Chondrocyte (in vitro differentiated cells): ENCODE measurements at places on chromosomes 7 and 10. TPM values are rescaled to one million over a fixed set of nuclear protein-coding genes. Genes with fewer than 3 reads are reported as not detected.

DNA sequence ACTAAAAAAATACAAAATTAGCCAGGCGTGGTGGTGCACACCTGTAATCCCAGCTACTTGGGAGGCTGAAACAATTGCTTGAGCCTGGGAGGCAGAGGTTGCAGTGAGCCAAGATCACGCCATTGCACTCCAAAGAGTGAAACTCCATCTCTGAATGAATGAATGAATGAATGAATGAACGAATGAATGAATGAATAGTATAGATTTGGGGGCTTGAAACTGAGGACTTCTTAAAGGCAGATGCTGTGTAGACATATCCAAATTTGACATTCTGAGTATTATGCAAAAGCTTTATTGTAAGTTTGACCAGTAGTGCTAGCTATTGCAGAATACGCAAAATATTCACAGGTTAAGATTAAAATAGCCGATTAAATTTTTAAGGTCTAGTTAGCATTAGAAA lies 30.8 kb upstream of the ST7 start:
- H3K36me3 ChIP-seq = peaks cover 16% of the 10 kb centered on the region
- H3K4me1 ChIP-seq = peaks cover 16% of the 10 kb centered on the region
- no peak overlapping the region for H3K27ac ChIP-seq
- H3K27me3 ChIP-seq = no peaks in the 10 kb centered on the region
- H3K4me3 ChIP-seq = no peak overlapping the region
- DNase-seq = no peak

GRCh38 chr10:4353964-4354363 lies 472.0 kb upstream of the AKR1E2 start:
- H3K4me1 ChIP-seq = peaks cover 50% of the 10 kb centered on the region
- H3K36me3 ChIP-seq = no peaks in the 10 kb centered on the region
- H3K4me3 ChIP-seq = no peak overlapping the region

DNA sequence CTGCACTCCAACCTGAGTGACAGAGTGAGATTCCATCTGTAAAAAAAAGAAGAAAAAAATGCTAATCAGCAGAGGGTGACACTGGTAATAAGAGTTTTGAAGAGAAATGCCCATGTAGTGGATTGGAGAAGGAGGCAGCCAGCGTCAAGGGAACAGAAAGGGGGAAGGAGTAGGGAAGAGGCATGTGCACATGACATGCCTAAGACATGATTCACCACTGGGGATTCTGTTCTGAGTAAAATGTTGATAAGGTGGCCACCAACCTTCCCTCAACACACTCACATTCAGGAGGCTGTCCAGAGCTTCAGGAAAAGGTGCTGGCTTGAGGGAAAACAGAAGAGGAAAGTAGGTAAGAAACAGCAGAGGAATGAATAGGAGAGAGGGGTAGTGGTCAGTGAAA lies 39.9 kb downstream of the AKR1D1 start:
- H3K4me3 ChIP-seq = no peak overlapping the region
- peaks cover 13% of the 10 kb centered on the region for H3K4me1 ChIP-seq
- no peak for DNase-seq
- H3K27me3 ChIP-seq = no peaks in the 10 kb centered on the region
- H3K27ac ChIP-seq = peak overlapping the region; percentile 42

DNA sequence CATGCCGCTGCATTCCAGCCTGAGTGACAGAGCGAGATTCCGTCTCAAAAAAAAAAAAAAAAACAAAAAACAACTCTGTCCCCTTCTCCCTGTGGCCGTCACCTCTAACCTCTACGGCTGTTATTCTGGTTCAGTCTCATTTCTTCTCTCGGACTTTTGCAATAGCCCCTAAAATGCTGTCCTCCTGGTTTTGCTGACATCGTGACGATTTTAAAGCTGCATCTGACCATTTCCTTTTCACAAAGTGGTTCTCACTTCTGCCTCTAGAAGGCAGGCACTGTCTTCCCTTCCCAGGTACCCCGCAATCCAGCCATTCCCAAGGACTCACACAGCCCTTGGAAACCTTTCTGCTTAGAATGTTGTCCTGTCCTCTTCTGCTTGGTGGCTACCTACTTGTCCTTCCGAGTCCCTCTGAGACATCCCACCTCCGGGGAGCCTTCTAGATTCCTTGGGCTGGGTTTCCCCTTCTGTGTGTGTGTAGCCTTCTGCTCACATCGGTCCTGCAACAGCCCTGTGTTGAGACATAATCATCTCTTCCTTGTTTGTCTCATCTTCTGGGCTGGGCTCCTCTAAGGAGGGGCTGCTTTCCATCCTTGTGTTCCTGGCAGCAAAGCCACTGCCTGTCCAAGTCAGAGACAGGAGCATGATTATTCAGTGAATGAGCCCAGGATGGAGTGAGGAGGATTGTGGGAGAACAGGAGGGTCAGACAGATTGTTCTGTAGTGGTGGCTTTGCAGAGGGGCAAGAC lies 83.1 kb downstream of the GRK5 start:
- DNase-seq = peak; percentile 24
- no peaks in the 10 kb centered on the region for H3K36me3 ChIP-seq
- no peaks in the 10 kb centered on the region for H3K27me3 ChIP-seq
- no peak overlapping the region for H3K4me3 ChIP-seq
- H3K27ac ChIP-seq = no peak overlapping the region

DNA sequence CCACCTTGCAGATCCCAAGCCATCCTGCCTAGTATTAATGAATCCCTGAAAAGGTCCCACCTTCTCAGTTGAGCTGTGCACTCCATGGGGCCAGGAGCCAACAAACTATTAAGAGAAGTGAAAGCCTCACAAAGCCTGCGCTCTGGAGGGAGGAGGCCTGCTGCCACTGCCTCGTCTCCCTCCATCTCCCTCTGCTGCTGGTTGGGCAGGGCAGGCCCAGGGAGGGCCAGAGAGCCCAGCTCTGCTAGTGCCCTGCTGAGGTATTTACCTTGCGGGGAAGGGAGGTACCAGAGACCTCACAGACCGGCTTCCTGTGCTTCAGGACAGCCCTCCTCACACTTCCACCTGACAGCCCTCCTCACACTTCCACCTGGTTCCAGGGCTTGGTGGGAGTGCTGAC lies 171.5 kb downstream of the SH3PXD2A start:
- no peaks in the 10 kb centered on the region for H3K27me3 ChIP-seq
- H3K27ac ChIP-seq = no peak overlapping the region
- H3K36me3 ChIP-seq = no peaks in the 10 kb centered on the region
- H3K4me3 ChIP-seq = no peak overlapping the region
- DNase-seq = no peak
- H3K4me1 ChIP-seq = no peaks in the 10 kb centered on the region

DNA sequence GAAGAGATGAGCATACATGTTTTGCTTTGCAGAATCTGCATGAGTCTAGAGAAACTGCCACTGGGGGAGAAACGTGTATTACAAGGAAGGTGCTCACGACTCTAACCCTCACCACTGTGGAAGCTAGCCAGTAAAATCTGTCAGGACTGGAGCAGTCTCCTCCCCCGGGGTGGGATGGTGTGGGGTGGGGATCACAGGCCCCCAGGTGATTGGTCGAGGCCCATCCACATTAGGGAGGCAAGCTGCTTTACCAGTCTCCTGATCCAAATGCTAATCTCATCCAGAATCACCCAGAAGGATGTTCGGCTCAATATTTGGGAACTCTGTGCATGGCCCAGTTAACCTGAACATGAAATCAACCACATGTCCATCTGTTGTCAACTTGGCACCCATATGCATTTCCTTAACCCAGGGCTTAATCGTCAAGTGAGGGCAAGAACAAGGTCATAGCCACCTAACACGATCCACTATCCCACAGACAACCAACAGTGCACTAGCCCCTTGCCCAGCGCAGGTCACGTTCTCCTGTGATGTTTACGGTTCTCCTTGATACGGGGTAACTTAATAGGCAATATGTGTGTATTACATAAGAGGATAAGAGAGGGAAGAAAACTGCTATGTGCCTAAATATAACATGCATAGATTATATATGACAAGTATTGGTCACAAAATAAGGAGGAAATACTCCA lies 40.8 kb downstream of the DNAJB6 start:
- H3K36me3 ChIP-seq = peaks cover 16% of the 10 kb centered on the region
- peaks cover 25% of the 10 kb centered on the region for H3K4me1 ChIP-seq
- H3K27ac ChIP-seq = peak overlapping the region; percentile 50
- no peaks in the 10 kb centered on the region for H3K27me3 ChIP-seq

DNA sequence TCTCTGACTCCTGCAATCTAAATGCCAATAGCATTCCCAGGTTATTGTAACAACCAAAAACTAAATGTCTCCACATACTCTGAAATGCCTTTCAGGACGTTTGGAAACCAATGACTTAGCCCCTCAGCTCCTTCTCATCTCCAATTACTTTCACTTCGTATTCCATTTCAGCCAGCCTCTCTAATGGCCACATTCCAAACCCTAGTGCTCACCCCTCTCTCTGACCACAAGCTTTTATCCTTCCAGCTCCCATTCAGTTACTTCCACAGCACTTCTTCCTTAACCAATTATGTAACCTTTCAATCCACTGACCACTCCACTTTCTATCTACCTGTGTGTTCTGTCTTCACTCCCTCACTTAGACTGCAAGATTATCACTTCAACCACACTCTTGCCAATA lies 4.3 kb downstream of the NOC3L start:
- peaks cover 12% of the 10 kb centered on the region for H3K36me3 ChIP-seq
- peaks cover 44% of the 10 kb centered on the region for H3K4me1 ChIP-seq
- H3K27me3 ChIP-seq = no peaks in the 10 kb centered on the region

DNA sequence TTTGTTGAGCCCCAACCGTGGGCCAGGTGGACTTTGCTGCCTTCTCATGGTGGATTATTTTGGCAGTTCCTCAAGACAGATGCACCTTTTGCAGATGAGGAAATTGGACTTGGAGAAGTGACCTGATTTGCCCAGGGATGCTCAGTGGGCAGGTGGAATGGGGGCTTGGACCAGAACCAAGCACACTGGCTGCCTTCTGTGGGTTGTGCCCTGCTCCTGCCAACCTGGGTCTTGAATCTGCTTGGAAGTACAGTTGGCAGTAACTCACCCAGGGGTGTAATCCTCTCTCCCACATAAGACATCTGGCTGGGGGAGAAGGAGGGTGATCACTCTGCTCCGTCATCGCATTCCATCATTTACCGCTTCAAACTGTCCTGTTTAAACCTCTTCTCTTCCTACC lies 110.5 kb upstream of the GPR26 start:
- no peak overlapping the region for H3K27ac ChIP-seq
- no peaks in the 10 kb centered on the region for H3K36me3 ChIP-seq
- peaks cover 18% of the 10 kb centered on the region for H3K27me3 ChIP-seq
- no peaks in the 10 kb centered on the region for H3K4me1 ChIP-seq
- no peak for DNase-seq

- no peak for DNase-seq
- peaks cover 4% of the 10 kb centered on the region for H3K27me3 ChIP-seq
- H3K36me3 ChIP-seq = no peaks in the 10 kb centered on the region
- no peak overlapping the region for H3K4me3 ChIP-seq
- H3K4me1 ChIP-seq = no peaks in the 10 kb centered on the region
- H3K27ac ChIP-seq = no peak overlapping the region
Measured at GRCh38 chr7:88358526-88358838, 51.8 kb upstream of the STEAP4 start.

Gene NUDT13
- 1.7 to 2.2 TPM (median 2.0 TPM) in 3 replicates for total RNA-seq

Gene IL15RA
- total RNA-seq = 0.56 to 0.65 TPM in 2 of 3 replicates, not detected in the other
